ENCODE measurements at places on chromosomes 6 and 20. TPM values are rescaled to one million over a fixed set of nuclear protein-coding genes. Genes with fewer than 3 reads are reported as not detected.

DNA sequence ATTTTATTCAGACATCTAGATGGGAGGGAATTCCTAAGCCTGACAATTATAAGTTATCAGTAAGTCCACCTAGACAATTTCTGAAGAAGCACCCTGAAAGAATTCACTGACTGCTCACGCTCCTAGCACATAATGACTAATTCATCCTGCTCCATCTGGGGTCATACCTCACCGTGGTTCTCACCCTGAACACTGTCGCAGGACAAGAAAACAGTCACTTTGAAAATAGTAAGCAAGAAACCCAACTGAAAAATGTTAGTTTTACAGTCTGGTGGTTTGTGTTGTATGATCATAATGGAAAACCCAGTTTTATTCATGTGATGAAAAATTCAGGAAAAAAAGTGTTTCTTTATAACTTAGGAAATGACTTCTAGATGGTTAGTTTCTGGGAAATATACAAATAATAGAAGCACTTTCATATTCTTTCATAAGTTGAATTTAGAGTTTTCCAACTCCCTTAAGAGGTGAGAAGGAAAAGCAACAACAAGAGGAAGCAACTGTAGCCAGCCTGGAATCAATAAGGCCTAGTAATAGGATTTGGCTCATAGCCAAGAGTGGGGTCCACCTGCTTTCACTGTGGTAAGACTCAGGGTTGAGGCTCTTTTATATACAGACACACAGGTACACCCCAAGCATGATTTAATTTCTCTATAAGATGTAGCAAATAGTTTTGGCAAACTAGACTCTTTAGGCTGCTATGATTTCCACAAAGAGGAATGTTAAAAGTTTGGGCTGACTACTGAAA is 94.1 kb downstream of the HIVEP2 start:
- no peak for DNase-seq

- no peak for DNase-seq
Measured at GRCh38 chr6:143074670-143075318, 14.1 kb downstream of the AIG1 start.

- DNase-seq: peak; percentile 34
Measured at GRCh38 chr20:10739566-10739965, 65.8 kb upstream of the JAG1 start.

DNA sequence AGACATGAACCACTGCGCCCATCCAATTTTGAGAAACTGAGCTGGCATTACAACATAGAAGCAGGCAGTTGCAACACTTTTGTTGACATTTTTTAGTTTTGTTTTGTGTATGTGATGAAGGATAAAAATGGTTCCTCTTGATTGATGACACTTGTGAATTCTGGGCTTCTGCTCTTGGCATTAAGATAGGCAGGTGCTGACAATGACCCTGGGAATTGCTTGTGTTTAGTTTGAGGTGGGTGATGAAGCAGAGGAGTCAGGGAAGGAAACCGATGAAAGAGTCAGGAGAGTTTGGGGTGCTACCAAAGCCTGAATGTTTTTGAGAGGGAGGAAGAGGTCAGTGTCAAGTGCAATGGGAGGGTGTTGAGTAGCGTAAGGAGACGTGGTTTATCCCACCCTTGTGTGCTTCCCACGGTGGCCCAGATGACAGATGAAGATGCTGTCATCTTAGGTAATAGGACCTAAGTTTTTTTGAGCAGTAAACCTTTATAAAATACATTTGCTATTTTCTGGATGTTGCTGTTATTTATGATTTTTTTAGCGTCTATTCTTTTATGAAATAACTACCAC is 19.4 kb downstream of the CDS2 start:
- DNase-seq: no peak

GRCh38 chr20:50272724-50273446 is 82.3 kb downstream of the CEBPB start:
- no peak for DNase-seq

DNA sequence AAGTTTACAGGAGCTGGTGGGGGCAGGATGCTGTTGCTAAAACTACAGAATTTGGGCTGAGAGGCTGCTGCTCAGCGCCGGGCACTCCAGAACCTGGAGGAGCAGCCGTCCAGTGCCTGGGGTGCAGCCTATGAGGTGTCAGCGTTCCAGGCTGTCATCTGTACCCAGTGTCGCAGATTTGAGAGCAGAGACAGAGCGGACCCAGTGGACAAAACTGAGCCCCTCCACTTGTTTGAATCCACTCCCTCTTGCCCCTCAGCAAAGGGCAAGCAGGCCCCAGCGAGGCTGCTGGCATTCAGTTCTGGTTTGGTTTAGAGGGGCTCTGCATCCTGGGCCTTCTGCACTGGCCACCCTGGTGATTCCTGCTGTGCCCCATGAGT is 144.3 kb downstream of the TBC1D7 start:
- no peak for DNase-seq

DNA sequence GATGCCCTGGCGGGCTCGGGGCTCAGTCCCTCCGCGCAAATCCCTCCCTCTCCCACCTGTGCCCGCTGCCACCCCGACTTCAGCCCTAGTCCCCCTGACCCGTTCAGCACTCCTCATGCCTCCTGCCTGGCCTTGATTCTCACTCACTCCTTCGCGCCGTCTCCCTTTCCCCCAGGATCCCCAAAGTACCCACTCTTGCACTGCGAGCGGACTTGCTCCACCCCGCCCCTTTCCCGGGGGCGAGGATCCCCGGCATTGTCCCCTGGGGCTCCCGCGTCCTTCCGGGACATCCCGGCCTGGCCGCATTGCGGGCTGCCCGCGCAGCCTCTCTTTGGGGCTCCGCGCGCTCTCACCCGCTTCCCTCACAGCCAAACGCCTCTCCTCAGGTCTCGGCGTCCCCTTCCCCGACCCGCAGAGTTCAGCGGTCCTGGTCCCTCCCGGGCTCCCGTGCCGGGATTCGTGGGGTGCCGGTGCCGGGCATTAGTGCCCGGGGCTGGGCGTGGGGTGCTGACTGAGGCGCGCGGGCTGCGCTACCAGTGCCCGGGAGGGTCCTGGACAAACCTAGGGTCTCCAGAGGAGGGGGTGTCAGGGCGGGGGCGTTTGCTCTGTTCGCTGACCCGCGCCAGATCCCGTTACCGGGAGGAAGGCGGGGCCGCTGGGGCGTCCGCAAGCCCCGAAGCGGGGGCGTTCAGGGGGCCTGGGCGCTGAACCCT is 45.5 kb upstream of the SUPT3H start:
- no peak for DNase-seq

DNA sequence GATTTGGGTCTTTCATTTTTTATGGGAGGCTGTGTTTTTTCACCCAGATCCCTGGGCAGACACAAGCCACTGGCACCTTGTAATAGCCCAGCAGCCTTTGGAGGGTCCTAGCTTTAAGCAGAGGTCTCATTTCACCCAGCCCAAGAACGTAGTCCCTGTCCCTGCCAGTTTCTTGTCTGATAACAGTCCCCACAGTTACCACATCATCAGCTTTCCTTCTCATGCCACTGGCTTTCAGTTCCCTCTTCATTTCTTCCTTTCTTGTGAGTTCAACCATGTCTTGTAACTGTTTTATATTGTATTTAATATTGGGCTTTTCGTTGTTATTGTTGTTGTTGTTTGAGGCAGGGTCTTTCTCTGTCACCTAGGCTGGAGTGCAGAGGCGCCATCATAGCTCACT is 10.6 kb downstream of the PNPLA1 start:
- no peak for DNase-seq

- no peak for DNase-seq
Measured at GRCh38 chr20:8601542-8601912, 467.4 kb upstream of the PLCB4 start.

DNA sequence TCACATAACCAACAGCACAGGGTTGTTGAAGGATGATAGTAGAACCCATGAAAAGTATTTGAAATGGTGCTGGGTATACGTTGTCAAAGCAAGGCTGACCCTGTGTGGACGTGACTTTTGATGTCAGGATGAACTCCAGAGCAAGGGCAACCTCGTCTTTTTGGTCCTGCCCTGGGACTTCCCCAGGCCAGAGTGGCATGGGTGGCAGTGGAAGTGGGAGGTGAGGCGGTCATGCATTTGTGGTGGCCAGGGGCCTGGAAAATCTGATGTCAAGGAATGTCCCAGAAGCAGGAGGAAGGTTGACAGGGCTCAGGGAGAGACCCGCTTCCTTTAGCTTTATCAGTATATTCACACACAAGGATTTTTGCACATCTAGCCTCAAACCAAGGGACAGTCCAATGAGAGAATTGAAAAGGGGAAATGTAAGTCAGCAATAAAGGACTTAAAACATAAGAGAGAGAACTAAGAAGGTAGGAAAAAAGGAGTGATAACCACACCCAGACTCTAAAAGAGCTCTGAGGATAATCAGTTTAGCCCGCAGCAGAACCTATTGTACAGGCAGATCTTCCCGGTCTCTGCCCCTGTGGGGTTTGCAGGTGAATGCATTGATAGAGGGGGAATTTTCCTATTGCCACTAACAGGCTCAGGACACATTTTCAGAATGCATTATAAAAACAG is 98.8 kb upstream of the HDGFL1 start:
- no peak for DNase-seq

DNA sequence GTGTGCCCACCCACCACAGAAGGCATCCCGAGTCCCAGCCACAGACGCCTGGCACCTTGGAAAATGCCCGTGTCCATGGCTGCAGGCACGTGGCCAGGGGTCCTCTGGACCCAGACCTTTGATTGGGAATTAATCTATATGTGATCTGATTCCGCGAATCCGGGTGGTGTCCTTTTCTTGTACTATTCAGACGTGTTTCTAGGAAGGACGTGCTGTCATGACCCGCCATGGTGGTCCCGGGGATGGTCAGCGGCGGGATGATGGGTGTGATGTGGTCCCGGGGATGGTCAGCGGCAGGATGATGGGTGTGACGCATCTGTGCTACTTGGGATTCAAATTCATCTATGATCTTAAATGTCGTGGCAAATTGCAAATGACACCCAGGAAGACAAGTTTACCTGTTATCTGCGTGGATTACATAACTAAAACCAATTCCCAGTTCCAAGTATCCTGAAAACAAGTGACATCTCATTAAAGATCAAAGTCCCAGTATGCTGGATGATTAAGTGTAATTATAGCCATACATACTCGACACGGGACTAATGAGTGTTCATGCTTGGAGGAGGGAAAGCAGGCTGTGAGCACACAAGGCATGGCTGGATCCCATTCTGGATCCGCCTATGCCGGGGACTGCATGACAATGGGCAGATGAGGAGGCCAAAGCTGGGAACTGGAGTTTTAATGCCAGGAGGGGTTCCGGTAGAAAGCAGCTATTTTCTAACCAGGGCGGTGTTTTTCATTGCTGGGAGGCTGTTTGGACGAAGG is 256.5 kb downstream of the TAF4 start:
- DNase-seq: no peak

DNA sequence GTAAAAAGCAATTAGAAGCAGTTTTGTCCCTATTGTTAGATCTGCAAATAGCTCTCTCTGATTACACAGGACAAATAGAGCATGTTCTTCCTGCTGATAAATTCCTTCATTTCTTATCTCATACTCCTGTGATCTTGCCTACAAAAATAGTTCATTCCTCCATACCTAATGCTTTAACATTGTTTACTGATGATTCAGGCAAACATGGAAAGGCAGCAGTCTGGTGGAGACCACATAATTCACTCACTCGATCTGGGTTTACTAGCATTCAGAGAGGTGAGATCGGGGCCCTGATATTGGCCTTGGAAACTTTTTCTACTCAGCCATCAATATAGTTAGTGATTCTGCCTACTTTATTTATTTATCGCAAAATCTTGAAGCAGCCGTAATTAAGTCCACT is 20.2 kb downstream of the HLA-DPA1 start:
- no peak for DNase-seq

DNA sequence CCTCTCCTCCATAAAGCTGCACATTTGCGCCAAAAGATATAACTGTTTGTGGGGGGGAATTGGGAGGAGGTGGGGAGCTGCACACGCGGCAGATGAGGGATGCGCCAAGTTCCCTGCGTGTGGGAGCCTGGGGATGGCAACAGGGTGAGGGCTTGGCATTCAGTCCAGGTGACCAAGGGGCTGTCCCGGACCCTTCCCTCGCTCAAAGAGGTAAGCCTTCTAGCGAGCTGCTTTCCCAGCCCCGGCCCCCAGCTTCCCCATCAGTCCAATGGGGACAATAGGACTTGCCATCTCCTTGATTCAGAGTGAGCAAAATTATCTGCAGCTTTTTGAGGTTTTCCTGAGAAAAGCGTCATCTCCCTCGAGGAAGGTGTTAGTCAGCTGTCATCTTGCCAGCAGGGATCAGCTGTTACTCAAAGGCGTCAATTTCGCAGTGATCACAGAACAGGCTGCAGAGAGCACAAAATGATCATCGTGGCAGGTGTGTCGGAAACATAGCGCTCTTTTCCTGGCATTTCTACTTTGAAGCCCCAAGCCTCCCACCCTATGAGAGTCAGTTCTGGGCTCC is 21.3 kb downstream of the ZNF831 start:
- no peak for DNase-seq

- no peak for DNase-seq
Measured at GRCh38 chr6:6861351-6861894, 246.3 kb upstream of the RREB1 start.

DNA sequence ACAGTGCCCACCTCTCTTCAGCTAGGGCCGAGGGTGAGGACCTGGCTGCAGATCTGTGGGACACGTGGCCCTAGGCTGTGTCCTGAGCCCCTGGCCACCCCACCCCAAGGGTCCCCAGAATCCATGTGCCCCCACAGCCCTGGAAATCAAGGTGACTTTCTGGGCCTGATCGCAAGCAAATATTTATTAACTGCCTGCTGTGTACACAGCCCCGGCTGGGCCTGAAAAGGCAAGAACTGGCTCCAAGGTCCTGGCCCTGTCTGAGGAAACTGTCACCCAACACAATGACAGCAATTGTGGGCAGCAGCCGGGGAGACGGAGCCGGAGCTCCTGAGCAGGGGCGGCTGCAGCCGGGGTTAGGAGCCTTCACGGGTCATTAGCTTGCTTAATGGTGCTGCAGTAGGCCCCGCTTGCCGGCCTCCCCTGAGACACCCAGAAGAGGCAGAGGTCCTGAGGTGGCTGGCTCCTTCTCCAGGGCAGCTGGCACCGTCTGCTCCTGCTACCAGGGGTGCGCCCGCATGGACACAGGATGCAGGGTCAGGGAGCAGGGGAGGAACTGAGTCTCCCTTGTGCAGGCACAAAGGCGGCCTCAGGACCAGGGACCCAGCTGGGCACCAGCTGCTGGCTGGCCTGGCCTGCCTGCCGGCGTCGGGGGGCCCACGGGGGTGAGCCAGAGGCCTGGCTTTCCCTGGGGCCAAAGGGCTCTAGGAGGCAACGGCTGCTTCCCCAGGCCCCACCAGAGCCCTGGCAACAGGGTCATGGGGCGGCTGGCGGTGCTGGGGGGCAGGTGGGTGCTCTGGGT is 24.1 kb downstream of the NPEPL1 start:
- no peak for DNase-seq

- DNase-seq: peak; percentile 22
Measured at GRCh38 chr6:24910961-24911725, 24.6 kb downstream of the RIPOR2 start.

The STX11 gene
- 6.7 TPM for total RNA-seq

The TNFAIP3 gene
- total RNA-seq: 110 TPM

The NHSL1 gene
- total RNA-seq: 64.2 TPM

The SNAP25 gene
- total RNA-seq: not detected

The WFDC8 gene
- total RNA-seq: not detected

The SYNGAP1 gene
- 0.85 TPM for total RNA-seq

The RIPK1 gene
- 28.3 TPM for total RNA-seq

The NANP gene
- 10.3 TPM for total RNA-seq

The C20orf144 gene
- total RNA-seq: not detected

The PRPH2 gene
- total RNA-seq: not detected

The TAF4 gene
- 3.6 TPM for total RNA-seq

The MROH8 gene
- total RNA-seq: 8.2 TPM

The DUSP15 gene
- total RNA-seq: 6.2 TPM

The PERP gene
- total RNA-seq: 38.0 TPM
